B cell (primary cell): ENCODE measurements at places on chromosomes 5 and 9.

GRCh38 chr5:140000332-140000731 is 42.8 kb downstream of the NRG2 start:
- DNase-seq, result no peak

DNA sequence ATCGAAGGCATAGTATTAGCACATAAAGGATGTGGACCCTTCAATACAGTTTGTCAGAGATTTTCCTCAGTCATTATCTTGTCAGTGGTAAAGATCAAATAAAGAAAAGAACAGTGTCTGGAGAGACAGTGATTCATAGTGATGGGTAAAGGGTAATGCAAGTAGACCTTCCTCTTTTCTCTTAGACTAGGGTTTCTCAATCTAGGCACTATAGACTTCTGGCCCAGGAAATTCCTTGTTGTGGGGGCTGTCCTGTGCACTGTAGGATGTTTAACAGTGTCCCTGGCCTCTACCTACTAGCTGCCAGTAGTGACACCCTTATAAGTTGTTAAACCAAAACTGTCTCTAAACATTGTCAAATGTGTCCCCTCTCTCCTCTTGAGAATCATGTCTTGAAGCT is 6.9 kb downstream of the CAMK4 start:
- DNase-seq, result no peak

DNA sequence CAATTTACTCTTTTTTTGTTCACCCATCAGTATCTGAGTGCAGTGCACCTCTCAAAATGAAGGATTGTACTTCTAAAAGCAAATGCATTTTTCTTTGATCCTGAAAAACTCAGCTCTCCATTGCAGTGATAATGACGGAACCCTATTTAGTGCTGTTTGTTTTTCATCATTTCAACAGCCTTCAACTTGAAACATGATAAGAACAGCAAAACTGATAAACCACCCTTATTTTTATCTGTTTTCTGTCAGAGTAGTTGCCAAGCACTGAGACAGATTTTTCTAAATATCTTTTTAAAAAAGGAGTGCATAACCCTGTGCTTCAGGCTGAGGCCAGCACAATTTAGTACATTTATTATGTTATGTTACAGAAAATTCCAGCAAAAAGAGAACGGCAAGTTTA is 549.8 kb upstream of the DMAC1 start:
- DNase-seq, result no peak

DNA sequence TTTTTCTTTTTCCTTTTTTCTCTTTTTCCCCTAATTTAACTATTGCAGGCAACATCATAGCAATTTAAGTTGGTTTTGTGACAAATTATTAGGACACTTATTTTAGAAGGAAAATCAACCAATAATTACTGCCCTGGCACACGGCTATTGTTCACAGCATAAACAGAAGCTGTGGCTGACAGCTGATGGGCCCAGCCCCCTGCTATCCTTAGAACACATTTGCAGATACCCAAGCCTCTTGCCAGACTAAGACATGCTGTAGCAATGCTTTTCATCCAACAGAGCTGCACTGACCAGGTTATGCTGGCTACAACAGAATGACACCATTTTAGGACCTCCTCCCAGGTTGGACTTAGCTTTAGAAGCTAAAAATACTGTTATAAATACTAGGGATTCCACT is 852.7 kb upstream of the DMAC1 start:
- no peak for DNase-seq

DNA sequence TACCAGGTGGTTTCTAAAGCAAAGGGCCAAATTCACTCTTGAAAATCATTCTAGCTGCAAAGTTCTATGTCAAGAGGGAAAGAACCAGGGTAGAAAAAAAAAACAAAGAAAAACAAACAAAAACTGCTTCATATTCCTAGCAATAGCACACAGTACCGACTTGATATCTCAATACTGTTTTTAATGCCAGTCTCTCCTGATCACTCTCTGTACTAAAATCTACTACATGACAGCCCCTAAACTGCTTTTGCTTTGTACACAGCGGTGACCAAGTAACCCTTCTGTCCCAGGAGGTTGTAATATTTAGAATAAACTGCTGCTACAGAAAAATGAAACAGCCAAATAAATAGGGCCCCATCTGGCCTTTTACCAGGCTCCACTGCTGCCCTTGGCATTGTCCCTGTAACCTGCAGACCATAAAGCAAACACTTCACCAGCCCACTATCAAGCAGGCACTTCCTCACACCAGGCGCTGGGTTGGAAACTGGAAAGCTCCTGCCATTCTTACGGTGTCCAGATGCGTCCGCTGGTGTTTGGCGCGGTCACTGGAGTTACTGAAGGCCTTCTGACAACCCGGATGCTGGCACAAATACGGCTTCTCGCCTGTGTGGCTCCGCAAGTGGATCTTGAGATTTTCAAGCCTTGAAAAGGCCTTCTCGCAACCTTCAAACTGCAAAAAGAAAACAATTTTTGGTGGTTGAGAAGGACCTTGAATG is 363.2 kb downstream of the GLIS3 start:
- DNase-seq, result no peak

- DNase-seq, result no peak
Observed at GRCh38 chr5:30752015-30752414, 441.5 kb upstream of the CDH6 start.

GRCh38 chr5:164289526-164289925 is 784.1 kb downstream of the MAT2B start:
- no peak for DNase-seq
